HS-5 (cell line): ENCODE measurements at places on chromosomes 1 and 21.

- no peak for DNase-seq
Observed at GRCh38 chr1:226293553-226293920, 15.4 kb downstream of the LIN9 start.

GRCh38 chr1:181423301-181423918, 59.9 kb upstream of the CACNA1E start:
- no peak for DNase-seq

DNA sequence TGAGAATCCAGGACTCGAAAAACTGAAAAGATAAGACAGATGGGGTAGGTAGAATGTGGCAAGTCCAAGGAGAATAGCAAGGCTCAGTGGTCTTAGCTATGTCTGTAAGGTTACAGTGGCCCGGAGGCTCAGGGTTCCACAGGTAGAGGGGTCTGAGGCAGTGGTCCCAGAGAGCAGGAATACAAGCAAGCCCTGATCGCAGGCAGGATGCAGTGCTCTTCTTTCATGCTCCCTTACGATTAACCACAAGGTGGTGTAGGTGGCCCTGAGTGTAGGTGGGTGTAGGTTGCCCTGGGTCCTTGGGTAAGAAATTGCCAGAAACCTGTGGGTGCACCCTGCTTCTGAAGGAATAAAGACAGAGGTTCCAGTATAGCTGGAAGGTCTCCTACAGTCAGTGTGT, 99.1 kb upstream of the RAB3GAP2 start:
- DNase-seq, result no peak

- peak; percentile 63 for DNase-seq
Observed at GRCh38 chr1:183989078-183989577, 48.4 kb downstream of the COLGALT2 start.

GRCh38 chr1:212466898-212467650, 34.4 kb downstream of the NENF start:
- DNase-seq, result no peak

DNA sequence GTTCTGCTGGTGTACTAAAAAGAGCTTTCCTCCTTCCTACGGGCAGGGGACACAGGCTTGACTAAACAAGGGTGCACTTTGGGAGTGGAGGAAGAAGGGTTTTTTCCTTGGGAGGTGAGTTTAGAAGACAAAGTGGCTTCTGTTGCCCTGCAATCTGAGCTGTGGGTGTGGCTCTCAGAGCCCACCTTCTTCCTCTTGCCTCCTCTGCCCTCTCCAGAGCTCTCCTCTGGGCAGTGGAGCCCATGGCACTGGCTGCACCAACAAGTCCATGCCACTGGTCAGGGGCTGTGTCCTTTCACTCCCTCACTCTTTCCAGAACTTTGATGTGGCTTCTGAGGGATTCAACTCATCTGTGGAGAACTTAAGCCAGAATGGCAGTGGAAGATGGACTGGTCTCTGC, 25.6 kb upstream of the PSMB2 start:
- no peak for DNase-seq

GRCh38 chr1:240572328-240572727, 39.6 kb downstream of the GREM2 start:
- DNase-seq, result no peak

DNA sequence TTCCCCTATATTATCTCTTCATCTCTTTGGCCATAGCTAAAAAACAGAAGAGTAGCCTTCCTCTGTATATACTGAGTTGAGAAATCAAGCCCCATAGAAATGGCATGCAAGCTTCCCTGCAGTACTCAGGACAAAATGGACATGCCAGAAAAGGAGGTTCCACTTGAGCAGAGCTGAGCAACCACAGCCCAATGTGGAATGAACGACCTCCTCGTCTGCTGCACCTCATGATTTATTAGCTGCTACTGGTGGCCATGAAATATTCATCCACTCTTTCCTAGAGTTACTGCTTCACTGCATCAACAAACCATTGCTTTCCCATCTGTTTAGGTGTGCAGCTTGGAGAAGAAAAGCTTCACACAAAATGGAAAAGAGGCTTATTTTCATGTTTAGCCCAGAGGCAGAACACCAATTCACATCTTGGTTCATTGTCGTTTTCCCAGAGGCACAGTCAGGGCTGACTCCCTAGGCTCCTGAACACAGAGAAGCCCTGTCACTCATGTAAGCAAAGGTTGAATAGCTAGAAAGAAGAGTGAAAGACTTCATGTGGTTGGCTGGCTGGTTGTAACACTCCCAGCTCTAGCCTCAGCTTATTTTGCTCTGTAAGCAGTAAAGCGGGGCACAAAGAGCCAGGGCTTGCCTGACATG, 148.0 kb downstream of the TSEN15 start:
- no peak for DNase-seq

GRCh38 chr1:158329733-158330132, 1.6 kb downstream of the CD1B start:
- no peak for DNase-seq

- no peak for DNase-seq
Observed at GRCh38 chr21:35475009-35475408, 425.9 kb upstream of the RUNX1 start.
